ENCODE measurements at places on chromosomes 7 and 10.

- DNase-seq, result no peak
Observed at GRCh38 chr7:3374239-3374638, 73.2 kb downstream of the SDK1 start.

GRCh38 chr7:17991866-17992648 lies 35.6 kb downstream of the PRPS1L1 start:
- no peak for DNase-seq

DNA sequence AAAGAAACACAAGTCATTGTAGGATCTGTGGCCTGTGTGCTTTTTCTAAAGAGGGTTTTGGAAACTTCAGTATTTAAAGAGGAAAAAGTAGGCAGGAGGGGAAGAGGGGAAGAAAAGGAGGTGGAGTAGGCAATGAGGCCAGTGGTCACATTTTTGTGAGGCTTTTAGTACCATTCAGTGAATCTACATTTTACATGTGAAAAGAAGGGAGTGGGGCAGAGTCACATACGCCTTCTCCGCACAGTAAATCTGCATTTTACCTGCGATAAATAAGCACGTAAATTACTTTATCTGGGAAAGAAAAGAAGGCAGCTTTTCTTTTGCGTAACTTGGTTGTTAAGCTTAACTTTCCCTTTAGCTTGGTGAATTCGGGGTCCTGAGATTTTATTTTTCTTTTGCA lies 13.2 kb downstream of the CHST12 start:
- no peak for DNase-seq

GRCh38 chr10:102195296-102195870 lies 30.7 kb upstream of the ELOVL3 start:
- no peak for DNase-seq

DNA sequence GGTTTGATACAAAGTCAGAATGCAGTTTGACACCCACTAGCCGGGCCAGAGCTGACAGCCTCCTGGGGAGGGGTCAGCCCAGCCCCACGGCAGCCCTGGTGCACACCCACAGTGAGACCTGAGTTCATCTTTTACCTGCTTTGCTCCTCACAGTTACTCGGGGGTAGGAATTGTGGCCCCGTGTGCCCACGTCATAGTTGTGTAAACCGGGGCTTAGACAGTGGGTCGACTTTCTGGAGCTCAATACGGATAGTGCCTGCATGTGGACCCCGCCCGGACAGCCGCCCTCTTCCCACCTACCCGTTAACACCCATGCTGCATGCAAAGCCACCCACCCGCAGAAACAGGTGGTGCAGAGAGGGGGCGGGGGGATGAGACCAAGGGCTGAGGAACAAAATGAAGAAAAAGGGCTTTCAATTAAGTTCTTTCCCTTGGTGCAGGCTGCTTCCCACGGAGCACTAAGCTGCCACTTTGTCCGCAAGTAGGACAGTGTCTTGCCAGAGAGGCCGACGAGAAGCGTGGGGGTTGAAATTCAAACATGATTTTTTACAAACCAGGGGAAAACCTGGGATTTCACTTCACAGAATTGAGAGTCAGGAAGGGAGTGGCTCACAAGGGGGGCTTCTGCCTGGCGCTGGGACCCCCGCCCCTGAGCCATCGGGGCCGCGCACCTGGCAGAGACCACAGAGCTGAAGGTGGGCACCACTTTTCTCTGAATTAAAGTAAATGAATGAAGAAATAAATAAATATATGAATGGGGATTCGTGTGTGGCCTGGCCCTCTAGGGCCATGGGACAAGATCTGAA lies 24.6 kb upstream of the FOXL3 start:
- DNase-seq, result no peak

- DNase-seq, result no peak
Observed at GRCh38 chr10:44292390-44293002, 92.4 kb downstream of the CXCL12 start.

DNA sequence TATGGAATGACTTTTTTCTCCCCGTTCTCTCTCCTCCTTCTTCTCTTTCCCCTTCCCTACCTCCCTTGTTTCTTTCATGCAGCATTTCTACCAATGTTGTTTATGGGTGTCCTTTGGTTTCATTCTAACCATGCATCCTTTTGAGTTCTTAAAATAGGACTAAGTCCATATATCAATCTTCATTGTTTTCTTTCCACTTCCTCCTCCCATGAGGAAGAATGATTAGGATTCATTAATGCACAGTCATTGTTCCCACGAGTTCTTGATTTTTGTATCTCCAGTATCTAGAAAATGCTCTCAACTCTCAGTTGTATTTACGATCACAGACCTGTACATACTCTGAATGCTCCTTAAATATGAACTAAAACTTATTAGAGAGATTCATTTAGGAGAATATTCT lies 153.3 kb downstream of the LRRC4 start:
- no peak for DNase-seq

- no peak for DNase-seq
Observed at GRCh38 chr7:51778121-51778520, 461.5 kb upstream of the COBL start.

All from stimulated activated CD8-positive, alpha-beta memory T cell treated with anti-CD3 and anti-CD28 coated beads, Interleukin-4, amount 100 ng/mL, for 1 hour (primary cell).